ENCODE measurements at places on chromosomes 3 and 15.
A peak's percentile ranks its signal among the peaks of the same experiment; 100 is the strongest.

- peak; percentile 75 for DNase-seq
Observed at GRCh38 chr3:190131329-190131728, 10.6 kb upstream of the P3H2 start.

DNA sequence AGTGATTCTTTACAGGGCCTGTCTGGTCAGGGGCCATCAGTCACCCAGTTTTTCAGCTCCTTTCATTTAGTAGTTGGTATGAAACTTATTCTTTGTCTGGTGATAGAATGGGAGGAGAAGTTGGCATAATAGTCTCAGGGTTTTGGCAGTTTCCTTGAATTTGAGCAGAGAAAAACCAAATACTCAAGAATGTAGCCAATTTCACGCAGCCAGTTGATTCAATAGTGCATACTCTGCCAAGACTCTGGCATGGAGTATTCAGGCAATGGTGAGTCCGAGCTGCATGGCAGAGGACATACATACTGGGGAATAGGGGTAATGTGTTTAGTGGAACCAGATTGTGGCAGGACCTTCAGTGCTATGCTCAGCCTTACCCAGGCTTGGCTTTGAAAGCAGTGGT lies 118.3 kb downstream of the GALK2 start:
- DNase-seq: peak; percentile 18

GRCh38 chr3:45258317-45258716 lies 32.2 kb upstream of the TMEM158 start:
- DNase-seq: no peak

- DNase-seq: no peak
Observed at GRCh38 chr3:149816986-149817385, 4.0 kb downstream of the RNF13 start.

- peak; percentile 17 for DNase-seq
Observed at GRCh38 chr3:178397836-178398235, 138.4 kb upstream of the KCNMB2 start.

GRCh38 chr3:5717254-5717653 lies 529.7 kb downstream of the EDEM1 start:
- no peak for DNase-seq

- peak; percentile 0 for DNase-seq
Observed at GRCh38 chr15:94972314-94972713, 741.0 kb downstream of the MCTP2 start.

GRCh38 chr3:129794311-129795185 lies 99.0 kb downstream of the TMCC1 start:
- peak; percentile 50 for DNase-seq

DNA sequence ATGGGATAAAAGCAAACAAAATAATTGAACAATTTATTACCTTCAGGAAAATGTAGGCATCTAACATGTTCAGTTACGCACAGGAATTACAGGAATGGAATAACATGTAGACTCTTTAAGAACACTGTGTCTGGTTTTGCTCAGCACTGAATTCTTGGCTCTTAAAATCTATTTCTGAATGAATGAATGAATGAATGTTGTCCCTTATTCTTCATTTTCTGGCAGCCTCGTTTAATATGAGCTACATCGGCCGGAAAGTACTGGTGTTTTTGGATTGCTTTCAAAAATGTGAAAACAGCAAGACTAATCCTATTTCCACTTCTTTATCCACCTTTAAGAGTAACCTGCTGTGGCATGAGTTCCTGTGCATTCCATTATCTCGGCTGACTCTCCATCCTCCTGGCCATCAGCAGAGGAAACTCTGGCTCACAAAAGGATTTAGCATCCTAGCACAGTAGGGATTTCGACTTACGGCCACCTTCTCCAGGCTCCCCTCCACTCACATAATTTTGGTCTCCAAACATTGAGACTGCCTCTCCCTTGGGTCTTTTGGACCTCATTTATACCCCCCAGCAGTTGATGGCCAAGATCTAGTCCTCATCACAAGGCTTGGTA lies 145.3 kb downstream of the FOXP1 start:
- DNase-seq: no peak

- no peak for DNase-seq
Observed at GRCh38 chr15:20295238-20295811, 246.3 kb downstream of the GOLGA6L6 start.

GRCh38 chr3:140035871-140036270 lies 100.9 kb downstream of the CLSTN2 start:
- DNase-seq: no peak

- DNase-seq: no peak
Observed at GRCh38 chr15:27495963-27496459, 525.0 kb downstream of the GABRG3 start.

Measured in astrocyte of the spinal cord (primary cell).